ENCODE measurements at places on chromosomes 13 and 19.

DNA sequence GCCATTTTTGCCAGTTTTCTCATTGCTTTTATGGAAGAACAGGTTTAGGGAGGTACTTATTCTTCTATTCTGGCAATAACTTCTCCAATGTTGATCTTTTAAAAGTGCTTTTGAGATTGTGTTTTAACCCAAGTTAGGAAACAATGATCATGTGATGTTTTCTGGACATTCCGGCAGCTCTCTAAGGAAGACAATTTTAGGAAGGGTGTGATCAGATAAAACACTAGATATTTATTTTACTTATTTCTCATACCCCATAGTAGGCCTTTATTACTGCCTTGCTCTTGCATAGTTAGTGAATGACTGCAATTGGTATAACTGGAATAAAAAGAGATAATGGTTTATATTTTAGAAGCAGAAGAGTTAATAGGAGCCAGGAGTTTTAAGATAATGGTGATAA, 68.4 kb upstream of the SPATA13 start:
- no peak for DNase-seq

GRCh38 chr19:6572217-6572616, 18.7 kb downstream of the CD70 start:
- DNase-seq = no peak

DNA sequence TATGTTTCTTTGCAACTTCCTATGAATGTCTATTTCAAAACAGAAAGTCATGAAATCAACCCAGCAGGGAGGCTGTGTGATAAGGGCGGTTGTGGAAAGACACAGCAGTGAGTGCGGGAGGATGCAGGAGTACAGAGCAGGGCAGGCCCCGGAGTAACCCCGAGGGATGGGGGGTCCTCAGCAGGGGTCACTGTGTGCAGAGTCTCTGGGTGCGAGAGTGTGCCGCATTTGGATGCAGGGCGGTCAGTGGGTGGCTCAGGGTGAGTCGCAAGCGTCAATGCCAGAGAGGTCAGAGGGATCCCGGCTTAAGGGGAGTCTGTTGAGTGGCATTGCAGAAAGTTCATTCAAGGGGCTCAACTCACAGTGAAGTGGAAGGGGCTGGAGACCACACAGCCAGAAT, 147.8 kb downstream of the STK24 start:
- DNase-seq = no peak

- DNase-seq = no peak
Observed at GRCh38 chr13:92963029-92963428, 263.6 kb upstream of the GPC6 start.

DNA sequence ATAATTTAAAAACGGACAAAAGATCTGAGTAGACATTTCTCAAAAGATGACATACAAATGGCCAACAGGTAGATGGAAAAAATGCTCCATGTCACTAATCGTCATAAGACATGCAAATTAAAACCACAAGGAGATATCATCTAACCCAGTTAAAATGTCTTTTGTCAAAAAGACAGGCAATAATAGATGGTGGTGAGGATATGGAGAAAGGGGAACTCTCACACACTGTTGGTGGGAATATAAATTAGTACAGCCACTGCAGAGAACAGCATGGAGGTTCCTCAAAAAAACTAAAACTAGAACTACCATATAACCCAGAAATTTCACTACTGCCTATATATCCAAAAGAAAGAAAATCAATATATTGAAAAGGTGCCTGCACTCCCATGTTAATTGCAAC, 37.9 kb downstream of the OR10H4 start:
- no peak for DNase-seq

- DNase-seq = no peak
Observed at GRCh38 chr13:21846605-21847004, 175.7 kb downstream of the FGF9 start.

- DNase-seq = no peak
Observed at GRCh38 chr19:3171894-3172672, 6.5 kb upstream of the S1PR4 start.

- DNase-seq = no peak
Observed at GRCh38 chr13:113499936-113500335, 9.4 kb upstream of the DCUN1D2 start.

- DNase-seq = no peak
Observed at GRCh38 chr19:9151367-9151766, 11.2 kb downstream of the ZNF317 start.

DNA sequence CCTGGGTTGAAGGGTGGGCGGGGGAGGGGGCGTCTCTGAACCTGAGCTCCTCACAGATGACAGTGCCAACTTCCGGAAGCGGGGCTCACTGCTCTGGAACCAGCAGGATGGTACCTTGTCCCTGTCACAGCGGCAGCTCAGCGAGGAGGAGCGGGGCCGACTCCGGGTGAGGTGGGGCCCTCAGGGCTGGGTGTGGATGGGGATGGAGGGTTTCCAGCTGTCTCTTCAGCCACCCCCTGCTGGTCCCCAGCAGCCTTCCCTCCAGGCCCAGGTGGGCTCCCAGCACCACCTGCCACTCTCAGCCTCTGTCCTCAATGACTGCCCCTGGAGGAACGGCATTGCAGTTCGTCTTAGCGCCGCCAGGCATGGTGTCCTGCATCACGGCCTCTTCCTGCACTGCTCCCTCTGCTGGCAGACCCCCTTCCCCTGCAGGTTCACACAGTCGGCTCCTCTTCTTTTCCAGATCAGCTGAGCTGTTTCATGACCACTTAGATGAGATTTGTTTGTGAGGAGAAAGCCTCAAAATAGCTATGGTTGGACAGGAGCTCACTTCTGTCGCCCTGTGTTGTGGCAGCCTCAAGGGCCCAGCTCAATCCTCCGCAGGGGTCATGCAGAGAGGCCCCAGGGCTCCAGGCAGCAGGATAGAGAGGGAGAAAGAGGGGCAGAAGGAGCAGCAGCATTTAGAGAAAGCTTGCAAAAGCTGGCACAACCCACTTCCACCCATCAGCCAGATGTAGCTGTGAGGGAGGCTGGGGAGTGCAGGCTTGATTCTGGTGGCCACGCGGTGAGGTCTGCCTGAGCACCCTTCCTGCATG, 2.5 kb upstream of the GARIN5A start:
- DNase-seq = no peak

GRCh38 chr13:41973247-41973741, 12.4 kb upstream of the VWA8 start:
- DNase-seq = no peak

DNA sequence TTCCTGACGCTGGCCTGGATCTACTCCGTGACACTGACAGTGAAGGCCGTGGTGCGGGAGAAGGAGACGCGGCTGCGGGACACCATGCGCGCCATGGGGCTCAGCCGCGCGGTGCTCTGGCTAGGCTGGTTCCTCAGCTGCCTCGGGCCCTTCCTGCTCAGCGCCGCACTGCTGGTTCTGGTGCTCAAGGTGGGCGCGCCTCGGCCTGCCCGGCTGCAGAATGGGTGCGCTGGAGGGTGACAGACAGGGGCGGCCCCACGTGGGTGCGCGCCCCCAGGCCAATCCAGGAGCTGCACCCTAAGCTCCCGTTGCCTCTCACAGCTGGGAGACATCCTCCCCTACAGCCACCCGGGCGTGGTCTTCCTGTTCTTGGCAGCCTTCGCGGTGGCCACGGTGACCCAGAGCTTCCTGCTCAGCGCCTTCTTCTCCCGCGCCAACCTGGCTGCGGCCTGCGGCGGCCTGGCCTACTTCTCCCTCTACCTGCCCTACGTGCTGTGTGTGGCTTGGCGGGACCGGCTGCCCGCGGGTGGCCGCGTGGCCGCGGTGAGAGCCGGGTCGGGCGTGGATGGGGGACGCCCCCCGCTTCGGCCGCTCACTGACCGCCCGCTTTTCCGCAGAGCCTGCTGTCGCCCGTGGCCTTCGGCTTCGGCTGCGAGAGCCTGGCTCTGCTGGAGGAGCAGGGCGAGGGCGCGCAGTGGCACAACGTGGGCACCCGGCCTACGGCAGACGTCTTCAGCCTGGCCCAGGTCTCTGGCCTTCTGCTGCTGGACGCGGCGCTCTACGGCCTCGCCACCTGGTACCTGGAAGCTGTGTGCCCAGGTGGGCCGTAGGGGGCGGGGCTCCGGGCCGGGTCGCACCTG, 7.2 kb downstream of the ABCA7 start:
- DNase-seq = no peak

- DNase-seq = no peak
Observed at GRCh38 chr19:8608941-8609278, 1.6 kb downstream of the ADAMTS10 start.

DNA sequence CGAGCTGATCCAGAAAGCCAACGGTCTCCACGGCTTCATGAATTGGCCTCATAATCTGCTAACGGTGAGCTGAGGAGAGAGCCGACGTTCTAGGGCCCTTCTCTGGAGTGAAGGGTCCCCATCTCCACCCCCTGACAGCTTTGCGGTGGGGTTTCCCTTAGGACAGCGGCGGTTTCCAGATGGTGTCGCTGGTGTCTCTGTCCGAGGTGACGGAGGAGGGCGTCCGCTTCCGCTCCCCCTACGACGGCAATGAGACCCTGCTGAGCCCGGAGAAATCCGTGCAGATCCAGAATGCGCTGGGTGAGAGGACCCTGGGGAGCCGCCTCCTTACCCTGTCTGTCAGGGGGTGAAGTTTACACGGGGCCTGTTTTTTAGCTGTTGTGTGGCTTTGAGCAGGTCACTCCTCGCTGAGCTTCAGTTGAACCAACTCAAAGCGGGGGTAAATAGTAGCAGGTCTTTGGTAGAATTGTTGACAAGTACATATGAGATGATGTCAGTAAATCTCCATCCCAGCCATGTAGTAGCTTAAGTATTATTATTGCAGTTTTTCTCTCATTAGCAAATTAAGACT, 801 bp downstream of the QTRT1 start:
- no peak for DNase-seq

GRCh38 chr13:111298214-111298975, 22.0 kb upstream of the TEX29 start:
- DNase-seq = no peak

- no peak for DNase-seq
Observed at GRCh38 chr13:30763786-30764413, 28.6 kb downstream of the ALOX5AP start.

- DNase-seq = no peak
Observed at GRCh38 chr19:53183146-53183764, 9.9 kb downstream of the ZNF665 start.

DNA sequence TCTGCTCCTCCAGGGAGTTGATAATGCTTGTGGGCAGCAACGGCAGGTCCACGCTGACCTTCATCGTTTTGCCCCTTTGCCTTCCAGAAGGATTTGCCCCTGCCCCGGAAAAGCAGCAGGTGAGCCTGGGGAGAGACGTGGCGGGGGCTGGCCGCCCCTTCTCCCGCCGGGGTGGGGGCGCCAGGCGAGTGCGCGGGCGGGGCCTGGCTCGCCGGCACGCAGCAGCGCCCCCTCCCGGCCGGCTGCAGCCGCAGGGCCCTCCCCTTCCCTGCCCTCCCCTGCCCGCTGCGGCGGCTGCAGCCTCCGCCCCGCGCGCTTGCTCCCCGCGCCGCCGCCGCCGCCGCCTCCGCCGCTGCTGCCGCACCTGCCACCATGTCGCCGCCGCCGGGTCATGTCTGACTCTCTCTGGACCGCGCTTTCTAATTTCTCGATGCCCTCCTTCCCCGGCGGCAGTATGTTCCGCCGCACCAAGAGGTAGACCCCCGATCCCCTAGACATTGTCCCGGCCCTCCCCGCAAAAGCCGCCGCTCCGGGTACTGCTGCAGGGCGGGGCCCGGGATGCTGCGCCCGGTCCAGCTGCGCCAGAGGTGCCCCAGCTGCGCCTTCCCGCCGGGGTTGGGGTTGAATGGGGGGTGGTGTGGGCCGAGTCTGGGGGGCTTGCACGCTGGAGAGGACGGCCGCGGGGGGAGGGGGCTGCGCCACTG, at the start of gene MAST1:
MAST1 (plus strand) TSS at position 334 of the 704 bp plus-strand sequence; CDS start at position 392, 58 bp downstream.
- no peak for DNase-seq

- no peak for DNase-seq
Observed at GRCh38 chr19:574658-575526, 2.5 kb downstream of the BSG start.

- DNase-seq = no peak
Observed at GRCh38 chr13:39095500-39095899, 57.2 kb downstream of the NHLRC3 start.

- no peak for DNase-seq
Observed at GRCh38 chr19:43505941-43506340, 1.4 kb upstream of the PHLDB3 start.

DNA sequence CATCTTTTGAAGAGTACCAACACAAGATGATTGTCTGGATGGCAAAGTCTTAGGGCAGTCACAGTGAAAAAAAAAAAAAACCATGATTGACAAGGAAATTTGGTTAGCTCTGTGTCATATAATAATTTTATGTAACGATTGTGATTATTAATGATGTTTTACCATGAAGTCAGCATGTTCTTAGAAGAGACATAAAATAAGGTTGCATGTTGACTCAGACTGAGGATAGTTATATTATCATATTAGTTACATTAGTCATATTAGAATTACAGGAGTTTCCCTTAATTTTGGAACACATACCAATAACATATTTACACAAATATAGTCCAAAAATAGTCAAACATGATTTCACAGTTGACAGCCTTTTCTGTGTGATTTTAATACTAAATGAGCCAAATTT, 5.7 kb downstream of the ZNF431 start:
- no peak for DNase-seq

DNA sequence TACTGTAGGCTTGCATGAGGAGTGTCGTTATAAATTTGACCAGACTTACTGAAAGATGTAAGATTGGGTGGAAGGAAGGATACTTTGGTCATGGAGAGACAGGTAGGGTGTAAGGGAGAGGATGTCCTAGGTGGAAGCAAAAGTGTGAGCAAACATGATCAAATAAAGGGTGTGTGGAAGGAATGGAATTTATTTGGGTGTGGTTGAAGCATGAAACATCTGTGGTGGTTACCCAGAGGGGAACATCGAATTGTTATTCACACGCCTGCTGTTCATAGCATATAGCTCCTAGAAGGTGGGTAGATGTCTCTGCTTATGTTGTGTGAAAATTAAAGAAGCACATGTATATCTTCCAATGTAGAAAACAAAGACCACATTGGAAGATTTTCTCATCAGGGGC, 157.7 kb downstream of the ATP8A2 start:
- DNase-seq = no peak

- no peak for DNase-seq
Observed at GRCh38 chr13:90272356-90272755, 1075.1 kb upstream of the MIR17HG start.

DNA sequence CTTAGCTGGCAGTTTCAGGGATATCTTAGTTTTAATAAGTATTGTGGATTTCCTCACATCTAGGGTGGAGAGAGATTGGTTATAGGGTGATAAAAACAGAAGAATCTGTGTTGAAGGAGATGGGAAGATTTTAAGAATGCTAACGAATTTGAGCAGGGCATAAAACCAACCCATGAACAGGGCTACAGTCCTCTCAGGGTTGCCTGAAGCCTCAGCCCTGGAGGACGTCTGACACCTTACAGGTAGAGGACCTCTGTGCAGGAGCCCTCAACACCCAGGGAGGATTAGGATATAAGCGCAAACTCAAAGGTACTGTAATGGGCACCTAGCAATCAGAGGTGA, 461 bp upstream of the WASF3 start:
- DNase-seq = no peak
